Head of caudate nucleus (tissue), 42 donors: ENCODE measurements at places on chromosomes 5 and 9.
A peak's percentile ranks its signal among the peaks of the same experiment; 100 is the strongest.

DNA sequence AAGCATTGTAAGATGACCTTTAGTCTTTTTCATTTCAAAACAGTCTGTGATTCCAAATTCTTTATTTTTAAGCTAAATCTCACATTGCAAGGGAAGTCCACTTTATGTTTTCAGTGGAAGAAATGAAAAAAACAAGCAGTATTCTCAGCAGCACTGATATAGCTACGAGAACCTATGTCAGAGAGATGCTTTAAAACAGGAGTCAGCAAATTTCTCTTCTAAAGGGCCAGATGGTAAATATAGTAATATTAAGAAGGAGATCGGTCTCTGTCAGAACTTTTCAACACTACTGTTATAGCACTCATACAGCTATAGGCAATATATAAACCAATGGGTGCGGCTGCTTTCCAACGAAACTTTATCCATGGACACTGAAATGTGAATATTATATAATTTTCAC is 18.7 kb downstream of the IL31RA start:
- DNase-seq = no peak

GRCh38 chr9:133032171-133032570 is 1.4 kb downstream of the GTF3C5 start:
- DNase-seq = no peak

DNA sequence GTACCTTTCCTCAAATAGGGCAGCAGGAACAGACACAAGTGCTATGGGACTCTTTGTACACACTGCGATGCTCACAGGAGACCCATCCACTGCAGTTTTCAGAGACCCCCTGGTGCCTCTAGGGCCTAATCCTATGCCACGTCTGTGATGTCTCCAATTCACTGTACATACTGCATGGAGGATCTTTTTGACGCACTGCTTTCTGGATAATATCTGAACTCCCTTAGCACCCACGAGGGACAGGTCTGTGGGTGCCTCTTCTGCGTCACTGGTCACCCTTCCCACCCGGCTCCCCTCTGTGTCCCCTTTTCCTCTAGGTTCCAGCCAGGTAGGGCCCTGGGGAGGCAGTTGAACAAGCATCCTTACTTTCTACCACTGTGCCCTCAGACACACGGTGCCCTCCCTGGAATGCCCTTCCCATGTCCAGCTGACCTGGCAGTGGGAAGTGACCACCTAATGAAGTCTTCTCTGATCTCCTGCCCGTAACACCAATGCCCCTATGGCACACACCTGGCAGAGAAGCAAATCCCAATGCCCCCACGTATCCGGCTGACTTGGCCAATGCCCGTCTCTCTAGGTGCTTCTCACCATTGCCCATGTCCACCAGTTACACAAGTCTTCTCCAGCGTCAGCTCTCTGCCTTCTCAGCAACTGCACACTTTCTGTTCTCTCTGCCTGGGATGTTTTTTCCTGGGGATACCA is 41.5 kb downstream of the FOXI1 start:
- no peak for DNase-seq

DNA sequence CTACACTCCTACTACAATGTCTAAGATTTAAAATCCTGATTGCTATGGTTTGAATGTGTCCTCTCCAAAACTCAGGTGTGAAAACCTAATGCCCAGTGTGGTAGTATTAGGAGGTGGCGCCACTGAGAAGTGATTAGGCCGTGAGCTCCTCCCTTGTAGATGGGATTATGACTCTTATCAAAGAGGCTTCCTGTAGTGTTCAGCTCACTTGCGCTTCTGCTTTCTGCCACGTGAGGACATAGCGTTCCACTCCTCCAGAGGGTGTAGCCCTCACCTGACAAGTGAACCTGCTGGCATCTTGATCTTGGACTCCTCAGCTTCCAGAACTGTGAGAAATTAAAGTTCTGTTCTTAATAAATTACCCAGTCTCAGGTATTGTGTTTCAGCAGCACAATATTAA is 33.0 kb upstream of the WHRN start:
- no peak for DNase-seq

DNA sequence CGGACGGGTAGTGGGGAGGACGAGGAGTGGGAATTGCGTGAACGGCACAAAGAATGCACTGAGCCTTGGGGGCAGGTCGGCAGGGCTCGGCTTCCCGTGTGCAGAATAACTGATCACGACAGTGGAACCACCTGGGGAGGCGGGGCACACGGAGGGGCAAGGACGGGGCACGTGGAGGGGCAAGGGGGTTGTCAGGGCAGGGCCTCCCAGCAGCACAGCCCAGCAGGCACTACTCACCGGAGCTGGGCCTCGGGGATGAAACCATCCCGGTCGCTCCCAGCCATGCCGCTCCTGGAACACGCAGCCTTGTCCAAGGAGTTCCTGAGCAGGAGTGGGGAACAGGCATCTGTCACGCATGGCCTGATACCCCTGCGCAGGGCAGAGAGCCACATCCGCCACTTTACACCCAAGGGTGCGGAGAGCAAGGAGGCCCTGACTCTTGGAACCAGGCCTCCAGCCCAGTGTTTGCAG is 33.4 kb downstream of the SARDH start:
- no peak for DNase-seq

DNA sequence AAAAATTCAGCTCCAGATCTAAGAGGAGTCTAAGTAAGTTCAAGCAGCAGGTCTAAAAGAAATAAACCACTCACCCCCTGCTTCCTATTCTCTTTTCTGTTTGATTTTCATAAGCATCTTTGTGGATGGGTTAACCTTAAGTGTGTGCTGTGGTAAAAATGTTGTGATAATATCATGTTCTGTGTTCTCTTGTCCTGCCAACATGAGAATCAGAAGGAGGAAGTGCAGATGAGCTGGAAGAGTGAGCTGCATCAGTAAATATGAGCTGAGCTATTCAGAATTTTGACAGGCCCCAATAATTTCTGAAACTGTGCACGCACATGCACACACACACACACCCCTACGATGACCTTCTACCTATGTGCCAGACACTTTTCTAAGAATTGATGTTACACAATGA is 186.5 kb upstream of the ANKRD55 start:
- no peak for DNase-seq

- DNase-seq = no peak
Observed at GRCh38 chr5:35483191-35483590, 134.5 kb upstream of the SPEF2 start.

DNA sequence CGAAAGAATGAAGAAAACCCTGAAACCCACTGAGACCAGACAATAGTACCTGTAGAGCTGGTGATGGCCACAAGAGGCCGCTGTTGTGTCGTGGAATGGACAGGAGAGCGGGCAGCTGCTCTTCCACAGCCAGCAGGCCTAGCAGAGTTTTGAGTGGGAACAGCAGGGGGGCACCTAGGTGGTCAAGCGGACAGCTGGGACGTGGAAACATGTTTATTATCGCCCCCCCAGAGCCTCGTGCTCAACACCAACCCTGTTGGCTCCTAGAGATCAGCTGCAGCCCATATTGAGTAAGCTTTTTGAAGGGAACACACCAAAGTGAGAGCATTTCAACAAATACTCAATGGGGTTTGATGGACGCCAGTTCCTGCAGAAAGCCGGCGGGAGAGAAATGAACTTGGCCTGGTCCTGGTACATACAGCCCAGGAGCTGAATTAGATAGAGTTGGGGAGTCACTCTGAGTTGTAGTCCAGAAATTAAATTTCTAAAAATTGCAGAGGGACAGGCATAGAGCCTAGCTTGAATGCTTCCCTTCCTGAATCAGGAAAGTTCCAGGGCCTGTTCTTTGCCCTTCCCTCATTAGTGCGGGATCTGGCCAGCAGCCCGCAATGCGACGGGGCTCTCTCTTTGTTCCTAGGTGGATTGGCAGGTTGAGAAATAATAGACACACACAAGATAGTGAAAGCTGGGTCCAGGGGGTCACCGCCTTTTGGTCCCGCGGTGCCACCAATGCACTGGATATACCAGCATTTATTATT is 33.8 kb downstream of the MFAP3 start:
- peak; percentile 81 for DNase-seq

GRCh38 chr5:117266280-117266679 is 691.7 kb upstream of the SEMA6A start:
- no peak for DNase-seq

DNA sequence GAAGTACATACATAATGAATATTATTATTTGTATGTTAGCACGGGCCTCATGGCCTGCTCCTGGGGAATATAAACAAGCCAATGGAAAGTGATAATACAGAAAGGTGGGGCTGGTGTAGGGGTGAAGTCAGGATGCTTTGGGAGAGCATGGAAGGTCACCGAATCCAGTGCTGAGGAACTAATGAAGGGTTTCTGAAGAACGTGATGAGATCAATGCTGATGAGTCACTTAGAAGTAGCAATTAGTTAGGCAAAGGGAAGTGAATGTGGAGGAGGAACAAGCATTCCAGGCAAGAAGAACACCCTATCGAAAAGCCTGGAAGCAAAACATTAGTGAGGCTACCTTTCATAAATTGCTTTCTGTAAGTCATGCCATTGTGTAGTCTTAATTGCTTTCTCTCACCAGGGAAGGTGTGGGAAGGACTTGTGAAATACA is 2.1 kb downstream of the ANXA1 start:
- no peak for DNase-seq

DNA sequence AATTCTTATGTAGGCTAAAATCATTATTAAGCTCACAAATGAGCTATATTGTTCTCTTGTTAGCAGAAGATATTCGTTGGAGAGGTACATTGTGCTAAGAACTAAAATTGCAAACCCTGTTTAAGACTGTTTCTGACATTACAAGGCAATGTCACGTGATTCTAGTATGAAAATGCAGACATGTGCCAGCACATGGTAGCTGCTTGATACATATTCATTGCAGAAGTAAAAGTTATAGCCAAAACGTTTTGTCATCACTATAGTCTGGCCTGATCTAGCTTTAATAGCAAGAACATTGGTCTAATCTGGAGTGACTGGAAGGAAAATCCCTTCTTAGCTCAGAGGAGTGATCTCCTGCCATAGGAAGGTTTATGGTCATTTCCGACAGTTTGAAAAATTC is 144.7 kb downstream of the CFAP90 start:
- no peak for DNase-seq

DNA sequence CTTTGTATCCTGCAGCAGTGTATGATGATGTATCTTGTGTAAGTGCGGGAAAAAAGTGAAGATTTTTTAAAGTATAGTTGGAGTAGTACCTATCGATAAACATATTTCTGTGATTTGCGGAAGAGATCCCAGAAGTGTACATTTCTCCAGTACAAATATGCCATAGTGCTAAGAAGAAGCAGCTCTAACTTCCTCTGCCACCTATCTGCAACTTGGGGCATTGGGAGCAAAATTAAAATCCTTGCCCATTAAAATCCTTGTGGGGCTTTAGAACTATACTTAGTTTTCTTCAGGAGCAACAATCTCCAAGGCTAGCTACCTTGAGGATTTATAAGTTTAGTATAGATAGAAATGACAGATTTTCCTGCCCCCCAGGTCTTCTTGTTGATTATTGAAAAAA is 123.7 kb downstream of the VCAN start:
- DNase-seq = no peak

GRCh38 chr5:9507974-9508373 is 37.9 kb downstream of the SEMA5A start:
- no peak for DNase-seq

DNA sequence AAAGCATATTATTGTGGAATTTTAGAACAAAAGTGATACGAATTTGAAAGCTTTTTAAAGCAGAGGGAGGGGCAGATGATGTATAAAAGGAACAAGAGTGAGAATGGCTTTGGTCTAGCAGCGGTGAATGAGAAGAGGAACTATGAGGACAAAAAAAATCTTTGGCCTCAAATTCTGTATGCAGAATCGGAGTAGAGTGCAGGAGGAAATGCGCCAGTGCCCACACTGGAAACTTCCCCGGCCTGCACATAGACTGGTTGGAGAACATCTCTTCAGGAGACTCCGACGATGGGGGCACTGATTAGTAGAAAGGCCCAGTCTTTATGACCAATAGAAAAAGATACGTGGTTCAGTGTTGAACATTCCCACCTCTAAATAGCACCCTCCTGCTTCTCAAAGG is 51.3 kb downstream of the SLC46A2 start:
- DNase-seq = no peak

GRCh38 chr9:76353280-76353679 is 40.9 kb downstream of the RFK start:
- no peak for DNase-seq

DNA sequence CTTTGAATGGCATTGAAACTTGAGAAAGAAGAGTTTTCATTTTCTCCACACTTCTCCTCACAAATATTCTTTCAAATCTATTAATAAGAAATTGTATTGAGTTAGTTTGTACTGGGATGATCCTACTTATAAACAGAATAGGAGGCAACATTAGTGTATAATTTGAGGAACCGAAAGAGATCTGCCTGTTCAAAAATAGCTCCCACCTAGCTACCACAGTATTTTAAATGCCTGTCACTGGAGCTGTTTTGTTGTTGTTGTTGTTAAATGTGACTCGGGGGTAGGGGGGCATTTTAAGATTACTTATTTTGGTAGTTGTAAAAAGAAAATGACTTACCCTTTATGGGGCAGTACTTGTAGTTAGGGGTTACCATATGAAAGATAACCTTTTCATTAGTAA is 20.1 kb upstream of the HAPLN1 start:
- DNase-seq = no peak

DNA sequence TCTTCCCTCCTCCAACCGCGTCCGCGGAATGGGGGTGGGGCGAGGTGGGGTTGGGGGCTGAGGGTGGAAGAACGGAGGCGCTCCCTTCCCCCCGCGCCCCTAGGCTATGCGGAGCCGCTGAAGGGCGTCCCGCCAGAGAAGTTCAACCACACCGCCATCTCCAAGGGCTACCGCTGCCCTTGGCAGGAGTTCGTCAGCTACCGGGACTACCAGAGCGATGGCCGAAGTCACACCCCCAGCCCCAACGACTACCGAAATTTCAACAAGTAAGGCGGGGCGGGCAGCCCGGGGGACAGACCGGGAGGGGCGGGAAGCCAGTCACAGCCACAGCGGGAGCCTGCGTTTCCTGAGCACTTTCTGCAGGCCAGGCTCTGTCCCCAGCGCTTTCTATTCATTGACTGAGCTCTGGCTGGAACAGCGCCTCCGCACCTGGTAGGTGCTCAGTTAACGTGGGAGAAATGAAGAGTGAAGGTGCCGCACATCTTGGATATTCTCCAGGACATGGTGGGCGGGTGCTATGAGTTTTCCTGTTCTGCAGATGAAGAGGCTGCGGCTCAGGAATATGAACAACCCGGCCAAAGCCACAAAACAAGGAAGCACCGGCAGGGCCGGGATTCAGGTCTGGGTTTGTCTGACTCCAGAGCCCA is 11.3 kb downstream of the MYOZ3 start:
- peak; percentile 52 for DNase-seq

- DNase-seq = no peak
Observed at GRCh38 chr5:133421394-133421793, 190.9 kb downstream of the FSTL4 start.

DNA sequence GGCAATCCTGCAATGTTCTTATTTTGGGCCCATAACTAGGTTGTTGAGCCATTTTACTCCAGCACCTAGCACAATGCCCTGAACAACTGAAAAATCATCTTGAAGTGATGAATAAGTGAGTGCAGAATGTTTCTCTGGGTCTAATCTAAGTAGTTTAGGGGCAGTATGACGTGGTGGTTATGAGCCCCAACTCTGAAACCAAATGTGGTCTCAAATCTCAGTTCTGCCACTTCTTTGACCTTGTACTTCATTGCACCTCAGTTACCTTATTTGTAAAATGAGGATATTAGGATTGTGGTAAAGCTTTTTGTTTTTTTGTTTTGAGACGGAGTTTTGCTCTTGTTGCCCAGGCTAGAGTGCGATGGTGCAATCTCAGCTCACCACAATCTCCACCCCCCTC is 80.9 kb upstream of the SNX2 start:
- DNase-seq = no peak
